NCI-H524 (cell line): ENCODE measurements at places on chromosomes 16 and 17.
A peak's percentile ranks its signal among the peaks of the same experiment; 100 is the strongest.

- DNase-seq: no peak
Measured at GRCh38 chr16:9300252-9300651, 208.8 kb downstream of the HAPSTR1 start.

- no peak for DNase-seq
Measured at GRCh38 chr17:79842136-79842655, 3.0 kb upstream of the CBX4 start.

- DNase-seq: no peak
Measured at GRCh38 chr16:50669741-50670140, 11.4 kb downstream of the SNX20 start.

DNA sequence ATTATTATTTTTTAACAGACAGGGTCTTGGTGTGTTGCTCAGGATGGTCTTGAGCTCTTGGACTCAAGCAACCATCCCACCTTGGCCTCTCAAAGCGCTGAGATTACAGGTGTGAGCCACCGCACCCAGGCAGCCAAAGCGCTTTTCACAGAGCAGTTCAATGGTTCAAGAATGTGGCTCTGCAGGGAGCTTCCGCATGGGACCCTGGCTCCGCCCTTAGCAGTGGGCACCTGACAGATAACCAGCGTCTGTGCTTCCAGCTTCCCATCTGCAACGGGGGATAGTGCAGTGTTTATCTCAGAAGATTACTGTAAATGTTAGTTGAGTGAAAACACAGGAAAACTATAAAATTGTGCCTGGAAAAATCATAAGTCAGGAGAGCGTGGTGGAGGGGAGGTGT lies 99.4 kb downstream of the KCNJ12 start:
- no peak for DNase-seq

- peak; percentile 43 for DNase-seq
Measured at GRCh38 chr16:75789237-75789636, 62.9 kb upstream of the CPHXL start.

- no peak for DNase-seq
Measured at GRCh38 chr16:28125592-28125991, 62.1 kb upstream of the GSG1L start.

- no peak for DNase-seq
Measured at GRCh38 chr16:86621966-86622365, 43.6 kb downstream of the FOXL1 start.

DNA sequence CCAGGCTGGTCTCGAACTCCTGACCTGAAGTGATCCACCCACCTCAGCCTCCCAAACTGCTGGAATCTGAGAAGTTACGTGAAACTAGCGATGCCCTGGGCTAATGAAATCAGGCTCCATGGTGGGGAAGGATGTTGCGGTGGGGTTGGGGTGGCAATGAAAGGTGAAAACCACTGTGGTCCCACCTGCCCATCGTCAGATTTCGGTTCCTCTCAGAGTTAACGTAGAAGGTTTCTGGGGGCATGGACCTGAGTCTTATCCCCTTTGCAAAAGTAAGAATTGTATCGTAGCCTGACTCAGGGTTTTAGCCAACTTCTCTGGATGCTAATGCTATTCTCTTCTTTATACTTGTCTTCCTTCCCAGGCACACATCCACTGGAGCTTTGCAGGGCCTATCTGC lies 402.3 kb downstream of the WWOX start:
- no peak for DNase-seq

- DNase-seq: no peak
Measured at GRCh38 chr17:75518201-75518600, 1.9 kb downstream of the TSEN54 start.

GRCh38 chr16:3135126-3135715 lies 392 bp downstream of the ZNF213 start:
- DNase-seq: no peak

GRCh38 chr17:40283662-40284061 lies 4.0 kb upstream of the CDC6 start:
- no peak for DNase-seq

DNA sequence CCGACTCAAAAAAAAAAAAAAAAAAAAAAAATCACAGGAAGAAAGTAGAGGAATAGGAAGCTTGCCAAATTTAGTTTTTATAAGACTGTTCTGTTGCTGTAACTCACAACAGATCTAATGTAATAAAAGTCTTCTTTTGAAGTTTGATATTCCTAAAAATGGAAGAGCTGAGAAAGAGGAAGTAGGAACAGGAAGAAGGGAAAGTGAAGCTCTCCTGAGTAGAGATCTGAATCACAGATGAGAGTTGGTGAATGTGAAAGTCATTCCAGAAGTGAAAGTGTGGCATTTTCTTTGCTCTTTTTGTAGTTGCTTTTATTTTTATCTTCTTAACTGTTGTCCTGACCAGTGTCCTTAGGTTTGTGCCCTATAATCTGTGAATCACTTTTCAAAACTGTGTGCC lies 2.1 kb downstream of the NMT1 start:
- no peak for DNase-seq

DNA sequence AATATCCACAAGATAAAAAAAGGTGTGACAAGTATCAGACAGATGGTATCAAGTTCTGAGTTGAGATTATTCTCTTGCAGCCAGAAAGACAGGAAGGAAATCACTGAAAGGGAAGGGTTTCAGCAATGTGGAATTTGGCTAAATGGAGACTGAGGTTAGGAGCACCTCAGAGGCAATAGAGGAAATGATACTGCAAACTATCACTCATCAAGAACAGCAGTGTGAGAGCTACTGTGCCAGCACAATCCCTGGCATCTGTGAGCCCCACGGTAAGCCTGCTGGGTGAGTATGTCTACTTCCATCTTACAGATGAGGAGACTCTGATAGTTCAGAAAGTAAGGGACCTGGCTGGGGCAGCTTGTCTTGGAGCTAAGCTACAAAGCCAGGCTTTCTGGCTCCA lies 162.0 kb downstream of the SALL1 start:
- no peak for DNase-seq

- DNase-seq: no peak
Measured at GRCh38 chr16:4058386-4058785, 57.9 kb downstream of the ADCY9 start.

DNA sequence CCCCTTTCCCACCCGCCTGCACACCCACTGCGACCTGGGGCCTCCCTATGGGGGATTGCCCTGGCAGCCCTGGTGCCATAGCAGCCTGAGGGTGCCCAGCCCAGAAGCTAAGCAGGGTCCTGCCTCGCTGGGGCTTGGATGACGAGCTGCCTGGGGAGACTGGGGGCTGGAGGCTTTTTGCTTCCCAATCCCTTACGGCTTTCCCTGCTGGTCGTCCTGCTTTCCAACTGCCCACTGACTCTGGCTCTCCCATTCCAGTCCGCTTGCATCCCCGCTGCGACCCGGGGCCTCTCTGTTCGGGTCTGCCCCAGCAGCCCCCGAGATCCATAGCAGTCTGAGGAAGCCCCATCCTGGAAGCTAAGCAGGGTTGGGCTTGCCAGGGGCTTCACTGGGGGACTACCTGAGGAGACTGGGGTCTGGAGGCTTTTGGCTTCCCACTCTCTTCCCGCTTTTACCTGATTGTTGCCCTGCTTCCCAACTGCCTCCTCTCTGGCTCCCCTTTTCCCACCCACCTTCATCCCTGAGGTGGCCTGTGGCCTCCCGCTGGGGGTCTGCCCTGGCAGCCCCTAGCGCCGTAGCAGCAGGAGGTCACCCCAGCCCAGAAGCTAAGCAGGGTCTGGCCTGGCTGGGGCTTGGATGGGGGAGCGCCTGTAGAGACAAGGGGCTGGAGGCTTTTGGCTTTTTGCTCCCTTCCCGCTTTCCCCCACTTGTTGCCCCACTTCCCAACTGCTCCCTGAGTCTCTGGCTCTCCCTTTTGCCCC lies 2292.8 kb downstream of the TP53TG3F start:
- no peak for DNase-seq

DNA sequence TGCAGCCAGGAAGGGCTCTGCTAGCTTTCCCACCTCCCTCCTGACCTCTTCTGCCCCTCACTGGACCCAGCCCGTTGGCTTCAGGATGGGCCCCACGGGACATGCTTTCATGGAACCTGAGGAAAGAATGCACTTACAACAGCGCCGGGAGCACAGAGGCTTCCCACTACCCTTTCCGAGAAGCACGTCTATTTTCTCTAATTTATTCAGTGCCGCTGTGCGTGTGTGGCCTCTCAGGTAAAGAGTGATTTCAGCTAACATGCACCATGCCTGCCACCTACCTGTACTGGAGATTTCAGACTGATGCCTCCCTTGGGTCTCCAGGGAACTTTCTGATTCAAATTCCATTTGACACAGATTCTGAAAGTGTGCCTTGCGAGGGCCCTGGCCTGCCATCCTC lies 140.1 kb downstream of the CYLD start:
- no peak for DNase-seq

DNA sequence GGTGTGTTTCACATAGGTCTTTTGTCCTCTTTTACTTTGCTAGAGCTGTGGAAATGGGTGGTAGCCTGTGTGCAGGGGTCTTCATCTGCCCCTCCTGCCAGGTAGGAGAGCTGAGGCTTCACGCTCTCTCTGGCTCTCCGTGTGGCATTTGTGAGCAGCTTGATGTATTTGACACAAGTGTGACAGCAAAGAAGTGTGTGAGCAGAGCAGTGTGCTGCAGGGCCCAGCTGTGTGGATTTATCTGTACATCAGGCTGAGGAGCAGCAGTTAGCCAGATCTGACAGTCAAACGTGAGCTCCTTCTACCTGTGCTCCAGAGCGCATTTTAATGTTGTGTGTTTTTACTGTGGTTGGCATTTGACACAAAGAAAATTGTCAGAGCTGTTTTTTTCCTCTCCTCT lies 101.8 kb downstream of the FTO start:
- DNase-seq: no peak

DNA sequence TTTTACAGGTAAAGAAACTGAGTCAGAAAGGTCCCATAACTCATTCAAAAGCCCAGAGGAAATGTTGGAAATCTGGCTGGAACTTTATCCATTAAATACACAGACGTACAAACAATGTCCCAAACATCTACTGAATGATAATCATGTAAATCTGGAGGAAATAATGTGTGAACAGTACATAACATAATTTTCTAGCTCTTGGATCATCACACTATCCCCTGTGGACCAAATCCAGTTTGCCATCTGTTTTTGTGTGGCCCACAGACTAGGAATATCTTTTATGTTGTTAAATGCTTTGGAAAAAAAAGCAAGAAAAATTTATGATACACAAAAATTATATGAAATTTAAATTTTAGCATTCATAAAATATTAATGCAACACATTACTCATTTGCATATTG lies 389.9 kb upstream of the SOX9 start:
- DNase-seq: no peak

- DNase-seq: peak; percentile 59
Measured at GRCh38 chr17:73297934-73298861, 13.6 kb downstream of the CDC42EP4 start.

DNA sequence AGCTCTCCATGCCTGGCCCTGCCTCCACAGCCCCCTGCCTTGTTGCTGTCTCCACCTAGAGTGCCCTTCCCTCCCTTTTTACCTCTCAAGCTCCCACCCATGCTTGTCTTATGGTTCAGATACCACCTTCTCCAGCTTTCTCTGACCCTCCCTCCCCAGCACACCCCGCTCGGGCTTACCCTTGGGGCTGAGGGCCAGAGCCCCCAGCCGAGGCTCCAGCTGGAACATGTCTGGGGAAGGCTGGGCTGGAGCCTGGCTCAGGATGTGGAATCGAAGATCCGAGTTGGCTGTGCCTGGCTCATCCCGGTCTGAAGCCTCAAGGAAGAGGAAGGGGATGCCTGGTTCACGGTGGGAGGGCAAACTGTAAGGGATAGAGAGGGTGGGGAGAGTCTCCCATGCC lies 3.6 kb downstream of the CDH16 start:
- DNase-seq: no peak

DNA sequence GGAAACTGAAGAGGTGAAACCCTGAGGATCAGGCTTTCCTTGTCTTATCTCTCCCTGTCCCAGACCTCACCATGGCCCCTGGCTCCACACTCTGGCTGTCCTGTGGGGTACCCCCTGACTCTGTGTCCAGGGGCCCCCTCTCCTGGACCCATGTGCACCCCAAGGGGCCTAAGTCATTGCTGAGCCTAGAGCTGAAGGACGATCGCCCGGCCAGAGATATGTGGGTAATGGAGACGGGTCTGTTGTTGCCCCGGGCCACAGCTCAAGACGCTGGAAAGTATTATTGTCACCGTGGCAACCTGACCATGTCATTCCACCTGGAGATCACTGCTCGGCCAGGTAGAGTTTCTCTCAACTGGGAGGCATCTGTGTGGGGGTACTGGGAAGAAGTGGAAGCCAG lies 1.4 kb downstream of the CD19 start:
- no peak for DNase-seq

DNA sequence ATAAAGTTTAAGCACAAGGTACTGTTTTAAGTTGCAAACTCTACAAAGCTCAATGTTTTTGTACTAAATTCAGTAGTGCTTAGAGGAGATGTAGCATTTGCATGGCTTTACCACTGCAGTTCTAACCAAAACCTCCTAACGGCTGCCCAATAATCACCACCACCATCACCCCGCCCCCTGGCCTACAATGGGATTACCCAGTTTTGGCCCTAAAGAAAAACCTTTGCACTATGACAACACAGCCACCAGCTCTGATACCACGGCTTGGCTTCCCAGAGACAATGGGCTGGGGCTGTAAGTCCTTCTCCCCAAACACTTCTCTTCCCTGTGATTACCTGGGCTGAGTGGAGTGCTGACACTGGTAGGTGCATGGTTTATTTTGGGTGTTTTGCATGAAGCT lies 58.4 kb upstream of the MTMR4 start:
- DNase-seq: no peak

GRCh38 chr16:86616906-86617305 lies 38.6 kb downstream of the FOXL1 start:
- no peak for DNase-seq

- no peak for DNase-seq
Measured at GRCh38 chr16:57166951-57167350, 18.9 kb downstream of the PSME3IP1 start.

GRCh38 chr16:67283039-67283825 lies 3.9 kb downstream of the PLEKHG4 start:
- DNase-seq: no peak

DNA sequence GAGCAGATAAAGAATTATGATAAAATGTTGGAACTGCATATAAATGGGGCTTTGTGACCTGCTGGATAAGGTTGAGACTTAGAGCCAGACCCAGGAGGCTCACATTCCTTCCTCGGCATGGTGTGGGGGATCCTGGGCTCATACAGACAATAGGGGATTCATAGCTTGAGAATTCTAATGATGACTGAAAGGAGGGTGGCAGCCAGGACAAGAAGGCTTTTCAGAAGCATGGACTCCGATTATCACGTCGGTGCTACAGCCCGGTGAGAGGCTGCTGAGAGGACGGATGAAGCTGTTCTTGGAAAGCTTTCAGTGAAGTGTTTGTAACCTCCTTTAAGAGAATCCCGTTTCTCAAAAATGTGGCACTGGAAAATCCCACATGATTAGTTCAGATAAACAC lies 167.2 kb downstream of the ANKFN1 start:
- DNase-seq: no peak

GRCh38 chr16:68779891-68780290 lies 42.8 kb downstream of the CDH1 start:
- DNase-seq: no peak

GRCh38 chr16:25748092-25748654 lies 56.4 kb downstream of the HS3ST4 start:
- DNase-seq: no peak
